Hypothalamus (tissue), 51 donors: ENCODE measurements at places on chromosomes 5 and 9.

GRCh38 chr5:73496984-73497457, 1.2 kb upstream of the BTF3 start:
- peak; percentile 29 for DNase-seq

DNA sequence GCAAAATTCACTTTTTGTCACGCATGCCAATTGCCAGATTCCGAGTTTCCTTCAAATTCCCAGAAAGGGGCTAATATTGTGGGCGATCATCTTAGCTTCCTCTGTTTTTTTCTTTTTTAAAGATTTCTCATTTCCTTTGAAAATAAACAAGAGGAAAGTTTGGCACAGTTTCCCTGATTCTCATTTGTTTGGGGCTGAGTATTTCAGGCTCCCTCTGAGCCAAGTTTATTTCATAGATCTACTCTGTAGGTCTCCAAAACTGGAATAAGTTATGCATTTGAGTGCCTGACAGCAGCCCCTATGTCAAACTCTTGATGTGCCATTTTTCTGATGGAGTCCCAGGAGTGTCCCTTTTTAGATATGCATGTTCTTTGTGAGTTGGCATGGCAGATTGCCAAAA, 1297.2 kb upstream of the WWC1 start:
- DNase-seq, result no peak

GRCh38 chr5:98940581-98940980, 11.8 kb upstream of the CHD1 start:
- peak; percentile 17 for DNase-seq

DNA sequence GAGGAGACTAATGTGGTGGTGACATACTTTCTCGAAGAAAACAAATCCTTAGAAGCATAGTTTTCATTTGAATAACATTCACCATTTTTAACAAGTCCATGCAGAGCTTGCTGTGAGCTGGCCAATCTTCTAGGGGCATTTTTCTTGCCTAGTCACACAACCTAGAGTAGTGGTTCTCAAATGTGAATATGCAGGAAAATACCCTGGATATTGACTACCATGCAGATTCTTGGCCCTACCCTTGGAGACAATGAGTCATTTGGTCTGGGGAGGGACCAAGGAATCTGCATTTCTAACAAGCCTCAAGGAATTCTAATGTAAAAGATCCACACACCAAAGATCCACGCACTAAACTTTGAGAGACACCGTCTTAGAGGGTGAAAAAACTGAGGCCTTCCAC, 23.5 kb downstream of the GDNF start:
- no peak for DNase-seq

- no peak for DNase-seq
These were observed 796.0 kb upstream of the CHD1 start for GRCh38 chr5:99724732-99725290.

- no peak for DNase-seq
These were observed 45.7 kb upstream of the SHOC1 start for GRCh38 chr9:111840442-111840841.

- DNase-seq, result no peak
These were observed 18.9 kb upstream of the ASS1 start for GRCh38 chr9:130425741-130426466.

DNA sequence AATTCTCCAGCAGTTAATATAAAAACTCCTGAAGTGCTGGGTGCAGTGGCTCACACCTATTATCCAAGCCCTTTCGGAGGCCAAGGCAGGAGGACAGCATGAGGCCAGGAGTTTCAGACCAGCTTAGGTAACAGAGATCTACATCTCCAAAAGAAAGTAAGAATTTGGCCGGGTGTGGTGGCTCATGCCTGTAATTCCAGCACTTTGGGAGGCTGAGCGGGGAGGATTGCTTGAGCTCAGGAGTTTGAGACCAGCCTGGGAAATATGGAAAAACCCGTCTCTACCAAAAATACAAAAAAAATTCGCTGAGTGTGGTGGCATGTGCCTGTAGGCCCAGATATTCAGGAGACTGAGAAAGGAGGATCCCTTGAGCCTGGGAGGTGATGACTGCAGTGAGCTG, 6.7 kb upstream of the GPBP1 start:
- DNase-seq, result no peak

DNA sequence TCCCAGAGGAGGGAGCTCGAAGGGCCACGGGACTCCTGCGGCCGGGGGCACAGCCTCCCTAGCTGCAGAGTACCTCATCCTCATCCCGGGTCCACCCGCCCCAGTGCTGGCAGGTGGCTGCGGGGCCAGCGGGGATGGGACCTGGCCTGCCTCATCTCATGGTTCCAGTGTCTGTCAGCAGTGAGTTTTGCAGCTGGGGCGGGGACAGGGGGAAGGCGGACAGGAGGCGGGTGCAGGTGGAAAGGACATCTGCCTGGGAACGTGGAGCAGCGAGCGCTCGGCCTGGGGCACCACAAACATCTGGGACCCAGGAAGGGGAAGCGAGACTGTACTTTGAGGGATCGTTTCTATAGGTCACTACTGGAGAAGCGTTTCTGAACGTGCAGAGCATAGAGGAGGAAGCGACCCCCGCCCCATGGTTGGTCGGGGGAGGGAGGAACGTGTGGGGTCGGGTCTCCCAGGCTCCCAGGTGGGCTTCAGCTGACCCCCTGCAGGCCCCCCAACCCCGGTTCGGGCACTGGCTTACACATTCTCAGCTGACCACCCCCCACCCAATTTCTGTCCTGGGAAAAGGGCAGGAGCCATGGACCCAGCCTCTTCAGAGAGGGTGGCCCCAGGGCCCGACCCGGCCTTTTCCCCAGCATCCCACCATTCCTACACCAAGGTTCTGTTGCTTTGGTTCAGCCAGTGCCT, 56.5 kb upstream of the NOTCH1 start:
- no peak for DNase-seq

DNA sequence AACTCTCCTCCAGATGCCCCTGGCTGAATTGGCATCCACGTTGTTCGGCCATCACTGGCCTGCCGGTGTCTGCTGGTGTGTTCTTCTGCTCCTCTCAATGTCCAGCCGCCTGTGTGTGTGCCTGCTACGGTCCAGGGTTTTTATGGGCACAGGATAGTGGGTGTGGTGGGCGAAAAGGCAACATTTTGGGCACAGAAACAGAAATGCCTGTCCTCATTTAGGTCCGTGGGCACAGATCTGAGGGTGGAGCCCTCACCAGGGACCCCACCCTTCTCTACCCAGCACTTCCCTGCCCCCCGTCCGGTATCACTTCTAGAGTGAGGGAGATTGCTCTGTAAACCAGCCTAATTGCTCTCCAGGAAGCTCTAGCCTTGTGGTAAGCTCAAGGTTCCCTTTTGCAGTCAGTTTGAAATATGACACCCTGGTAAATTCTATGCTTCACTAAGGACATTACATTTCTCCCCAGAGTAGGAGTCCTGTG, 410.1 kb downstream of the MAT2B start:
- no peak for DNase-seq

- no peak for DNase-seq
These were observed 66.4 kb downstream of the SLCO4C1 start for GRCh38 chr5:102229685-102230084.
